ENCODE measurements at places on chromosomes 2 and 18.

- DNase-seq, result no peak
Observed at GRCh38 chr2:239908744-239909143, 116.4 kb downstream of the NDUFA10 start.

GRCh38 chr2:23703583-23704385, 223.1 kb downstream of the ATAD2B start:
- peak; percentile 9 for DNase-seq

DNA sequence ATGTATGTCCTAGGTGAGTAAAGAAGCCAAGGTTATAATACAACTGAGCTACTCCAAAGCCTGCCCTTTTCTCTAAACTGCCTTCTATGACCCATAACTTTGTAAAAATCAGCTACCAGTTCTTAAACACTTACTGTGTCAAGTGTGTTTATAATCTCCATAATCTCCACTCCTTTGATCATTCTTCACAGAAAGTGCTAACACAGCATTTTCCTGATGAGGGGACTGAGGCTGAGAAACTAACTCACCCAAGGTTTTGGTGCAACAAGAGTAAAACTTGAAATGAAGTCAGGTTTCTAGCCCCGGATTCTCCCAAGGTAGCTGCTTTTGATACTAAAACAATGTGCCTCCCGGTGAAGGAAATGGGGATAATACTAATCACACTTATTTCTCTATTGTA, 1.9 kb upstream of the C2orf49 start:
- DNase-seq, result no peak

DNA sequence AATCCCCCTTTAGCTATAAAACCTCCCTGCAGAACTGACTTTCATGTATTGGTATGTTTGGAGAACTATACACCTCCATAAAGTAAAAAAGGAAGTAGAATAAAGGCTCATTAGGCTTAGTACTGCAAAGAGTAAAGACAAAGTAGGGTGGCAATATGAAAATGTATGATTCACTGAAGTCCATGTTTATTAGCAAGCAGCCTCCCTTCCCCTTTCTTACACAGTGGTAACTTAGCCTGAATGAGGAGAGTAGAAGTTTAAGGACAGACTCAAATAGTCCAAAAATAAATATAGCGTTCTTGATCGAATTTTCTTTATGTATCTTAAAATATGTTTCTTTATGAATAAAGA, 1.5 kb downstream of the ZNF804A start:
- no peak for DNase-seq

GRCh38 chr2:121018136-121019061, 266.6 kb downstream of the TFCP2L1 start:
- DNase-seq, result no peak

DNA sequence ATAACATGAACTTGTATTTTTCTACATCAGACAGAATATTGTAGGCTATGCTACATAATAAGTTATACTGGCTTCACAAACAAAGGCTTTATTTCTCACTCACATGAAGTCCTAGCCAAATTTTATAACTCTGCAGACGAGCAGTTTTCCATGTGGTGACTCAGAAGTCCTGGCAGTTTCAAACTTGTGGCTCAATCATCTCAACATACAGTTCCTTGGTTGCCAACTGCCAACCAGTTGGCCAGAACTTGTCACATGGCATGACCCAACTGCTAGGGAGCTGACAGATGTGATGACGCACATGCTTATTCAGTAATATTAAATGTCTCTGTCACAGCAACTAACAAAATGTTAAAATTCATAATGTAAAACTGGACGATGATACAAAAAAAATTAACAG, 63.8 kb upstream of the ZC3H15 start:
- peak; percentile 95 for DNase-seq

DNA sequence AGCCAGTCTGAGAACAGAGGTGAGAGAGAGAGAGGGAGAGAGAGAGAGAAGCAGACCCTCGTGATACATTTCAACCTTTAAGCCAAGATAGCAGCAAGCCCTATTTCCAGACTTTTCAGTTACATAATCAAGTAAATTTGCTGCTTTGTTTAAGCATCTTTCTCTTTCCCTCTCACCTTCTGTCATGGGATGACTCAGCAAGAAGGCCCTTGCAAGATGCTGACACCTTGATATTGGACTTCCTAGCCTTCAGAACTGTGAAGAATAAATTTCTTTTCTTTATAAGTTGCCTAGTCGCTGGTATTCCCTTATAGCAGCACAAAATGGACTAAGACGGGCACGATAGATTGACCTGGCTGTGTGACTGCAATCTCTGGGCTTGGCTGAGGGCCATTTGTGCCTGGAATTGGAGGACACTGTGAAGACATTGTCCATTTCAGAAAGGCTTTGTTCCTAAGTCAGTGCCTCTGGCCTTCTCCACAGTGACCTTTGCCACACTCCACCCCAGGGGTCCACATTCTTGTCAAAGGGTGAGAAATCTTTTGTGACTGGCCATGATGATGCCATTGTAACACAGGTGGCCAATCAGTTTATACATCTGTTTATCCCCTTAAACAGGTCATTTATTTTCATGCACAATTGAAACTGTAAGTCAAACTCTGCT, 51.3 kb upstream of the ITSN2 start:
- DNase-seq, result no peak

All from AG10803 (cell line).